ENCODE measurements at places on chromosomes 3 and 15. TPM values are rescaled to one million over a fixed set of nuclear protein-coding genes. Genes with fewer than 3 reads are reported as not detected.

NANOGP8 gene
- total RNA-seq: not detected

TRIM42 gene
- total RNA-seq: not detected

DNA sequence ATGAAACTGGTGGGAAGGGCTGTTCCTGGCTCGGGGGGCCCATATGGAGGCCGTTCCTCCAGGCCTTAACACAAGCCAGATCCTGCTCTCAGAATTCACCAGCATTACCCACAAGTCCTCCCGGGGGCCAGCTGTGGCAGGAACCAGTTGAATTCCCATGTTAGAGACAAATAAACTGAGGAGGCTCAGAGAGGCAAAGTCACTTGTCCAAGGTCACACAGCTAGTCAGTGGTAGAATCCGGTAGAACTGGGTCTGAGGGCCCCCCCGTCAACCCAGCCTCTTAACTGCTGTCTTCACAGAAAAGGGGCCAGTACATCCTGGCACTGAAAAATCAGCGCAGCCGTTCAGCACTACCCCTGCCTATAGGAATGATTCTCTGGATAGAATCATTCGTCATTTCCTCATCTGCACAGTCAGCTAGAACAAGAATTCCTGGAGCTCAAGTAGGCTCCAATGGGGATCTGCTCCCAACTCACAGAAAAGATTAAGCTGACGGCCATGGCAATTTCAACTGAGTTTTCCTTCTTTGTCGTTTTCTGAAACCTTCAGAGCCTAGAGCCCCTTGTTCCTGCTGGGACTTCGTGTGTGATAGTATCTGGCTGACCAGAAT, 12.2 kb upstream of the TSEN2 start:
- DNase-seq: no peak
- no peak overlapping the region for H3K4me3 ChIP-seq
- no peaks in the 10 kb centered on the region for H3K36me3 ChIP-seq
- no peaks in the 10 kb centered on the region for H3K27me3 ChIP-seq
- H3K27ac ChIP-seq: no peak overlapping the region

DNA sequence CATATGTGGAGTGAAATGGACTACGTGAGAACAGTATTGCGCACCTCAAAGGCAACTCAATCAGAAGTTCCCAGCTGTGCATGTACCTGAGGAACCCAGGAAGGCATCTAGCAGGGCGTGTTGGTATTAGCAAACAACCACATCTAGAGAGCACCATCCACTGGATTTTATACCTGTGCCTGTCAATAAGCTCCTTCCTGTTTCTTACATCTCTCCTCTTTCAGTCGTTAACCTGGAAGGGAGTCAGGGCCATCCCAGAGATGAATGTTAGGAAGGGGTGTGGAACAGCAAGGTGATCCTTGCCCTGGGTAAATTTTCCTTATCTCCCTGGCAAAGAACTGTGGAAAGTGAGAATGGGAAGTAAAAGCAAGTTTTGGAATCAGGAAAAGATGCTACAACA, 29.6 kb upstream of the CHMP2B start:
- H3K36me3 ChIP-seq: no peaks in the 10 kb centered on the region
- H3K27ac ChIP-seq: no peak overlapping the region
- no peaks in the 10 kb centered on the region for H3K4me1 ChIP-seq
- H3K4me3 ChIP-seq: no peak overlapping the region

TMC3 gene
- total RNA-seq: not detected

SEMA5B gene
- total RNA-seq: 0.24 TPM

GADL1 gene
- total RNA-seq: not detected

- H3K4me3 ChIP-seq: no peak overlapping the region
- H3K27me3 ChIP-seq: no peaks in the 10 kb centered on the region
- no peak for DNase-seq
- no peak overlapping the region for H3K27ac ChIP-seq
- no peaks in the 10 kb centered on the region for H3K36me3 ChIP-seq
- no peaks in the 10 kb centered on the region for H3K4me1 ChIP-seq
Observed at GRCh38 chr3:168156479-168156878, 60.8 kb upstream of the GOLIM4 start.

ARID3B gene
- 36.6 TPM for total RNA-seq

TGM5 gene
- total RNA-seq: not detected

- peak overlapping the region; percentile 83 for H3K27ac ChIP-seq
- peak; percentile 30 for DNase-seq
- peak overlapping the region; percentile 81 for H3K4me3 ChIP-seq
- H3K4me1 ChIP-seq: peaks cover 17% of the 10 kb centered on the region
Observed at GRCh38 chr3:32392536-32393302, 1.1 kb downstream of the CMTM7 start.

DNA sequence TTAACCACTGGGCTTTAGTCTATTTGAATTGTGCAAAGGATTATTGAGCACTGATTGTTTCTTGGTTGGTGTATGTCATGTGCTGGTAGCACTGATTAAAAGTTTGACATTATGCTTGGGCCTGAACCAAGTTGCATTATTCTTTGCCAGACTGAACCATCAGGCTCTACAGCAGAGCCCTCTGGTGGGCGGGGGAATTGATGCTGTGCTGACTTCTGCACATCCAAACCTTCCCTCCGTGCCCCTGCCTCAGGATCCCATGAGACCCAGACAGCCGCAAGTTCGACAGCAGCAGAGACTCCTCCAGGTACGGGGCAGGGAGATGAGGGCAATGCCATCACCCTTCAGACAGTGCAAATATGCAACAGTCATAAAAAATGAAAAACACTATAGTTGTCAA, 28.4 kb upstream of the P2RY12 start:
- no peak overlapping the region for H3K27ac ChIP-seq
- no peaks in the 10 kb centered on the region for H3K4me1 ChIP-seq
- no peaks in the 10 kb centered on the region for H3K36me3 ChIP-seq
- H3K27me3 ChIP-seq: no peaks in the 10 kb centered on the region

DNA sequence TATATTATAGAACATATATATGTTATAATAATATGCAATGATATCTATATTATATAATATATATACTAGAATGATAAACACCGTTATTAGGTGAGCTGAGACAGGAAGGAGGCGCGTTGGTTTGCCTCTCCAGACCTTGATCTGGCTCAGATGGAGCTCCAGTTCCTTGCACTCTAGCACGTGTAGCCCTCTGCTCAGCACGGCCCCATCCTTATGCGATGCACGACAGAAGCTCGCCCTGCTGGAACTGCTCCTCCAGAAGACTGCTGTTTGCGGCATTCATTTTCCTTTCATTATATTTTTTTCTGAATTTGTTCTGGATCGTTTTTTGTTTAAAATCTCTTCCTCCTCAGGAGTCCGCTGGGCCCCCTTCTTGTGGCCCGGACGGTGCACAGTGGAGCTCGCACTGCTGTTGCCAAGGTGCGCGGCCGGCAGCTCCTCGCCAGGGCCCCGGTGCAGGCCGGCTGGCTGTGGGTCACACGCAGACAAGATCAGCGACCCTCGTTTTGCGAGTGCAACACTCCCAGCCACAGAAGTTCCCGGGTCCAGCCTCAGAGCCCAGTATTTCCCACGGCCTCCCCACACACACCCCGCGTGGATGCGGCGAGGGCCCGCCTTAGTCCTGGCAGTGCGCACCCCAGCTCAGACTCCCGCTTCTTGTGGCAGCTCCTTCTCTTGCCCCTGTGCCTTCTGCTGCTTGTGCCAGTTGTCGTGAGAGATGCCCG, 112.2 kb downstream of the CHL1 start:
- no peak overlapping the region for H3K27ac ChIP-seq
- H3K4me1 ChIP-seq: no peaks in the 10 kb centered on the region
- H3K4me3 ChIP-seq: no peak overlapping the region
- DNase-seq: no peak
- H3K27me3 ChIP-seq: peaks cover 4% of the 10 kb centered on the region
- H3K36me3 ChIP-seq: no peaks in the 10 kb centered on the region

- no peaks in the 10 kb centered on the region for H3K4me1 ChIP-seq
- no peaks in the 10 kb centered on the region for H3K36me3 ChIP-seq
- no peak for DNase-seq
- H3K4me3 ChIP-seq: no peak overlapping the region
- H3K27me3 ChIP-seq: no peaks in the 10 kb centered on the region
Observed at GRCh38 chr3:172627057-172627809, 83.6 kb downstream of the NCEH1 start.

ALDH1A2 gene
- not detected for total RNA-seq

GABRG3 gene
- total RNA-seq: not detected

GRCh38 chr3:102124704-102125103, 275.4 kb downstream of the NFKBIZ start:
- no peaks in the 10 kb centered on the region for H3K36me3 ChIP-seq
- H3K4me1 ChIP-seq: peaks cover 2% of the 10 kb centered on the region
- DNase-seq: no peak
- H3K27me3 ChIP-seq: no peaks in the 10 kb centered on the region

DNA sequence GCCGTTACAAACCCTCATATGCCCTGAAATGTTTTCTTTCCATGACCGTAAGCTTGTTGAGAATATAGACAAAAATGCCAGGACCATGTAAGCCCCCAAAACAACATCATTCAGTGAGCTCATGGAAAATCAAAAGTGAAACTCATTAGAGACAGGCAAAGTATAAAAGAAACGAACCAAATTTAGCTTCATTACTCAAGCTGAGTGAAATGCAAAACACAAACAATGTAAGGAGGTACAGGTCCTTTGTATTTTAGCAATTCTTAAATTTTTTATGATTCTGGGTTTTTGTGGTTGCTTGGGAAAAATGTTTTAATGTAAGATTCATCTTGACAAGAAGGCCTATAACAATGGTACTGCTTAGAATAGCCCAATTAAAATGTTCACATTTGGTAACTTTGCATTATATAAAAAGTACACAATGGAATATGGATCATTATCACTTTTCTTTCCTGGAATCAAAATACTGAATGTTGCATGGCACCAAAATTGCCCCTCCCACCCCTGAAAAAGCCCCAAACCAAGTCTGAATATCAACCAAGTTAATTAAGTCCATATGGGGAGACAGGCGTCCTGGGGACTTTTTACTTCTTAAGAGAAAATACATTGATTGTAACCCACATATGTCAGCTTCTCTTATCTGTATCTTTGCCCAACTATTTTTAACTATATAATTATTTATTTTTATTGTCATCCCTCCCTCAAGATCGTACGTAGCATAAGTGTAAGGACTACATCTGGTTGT, 247.7 kb upstream of the CDIN1 start:
- no peak overlapping the region for H3K4me3 ChIP-seq
- DNase-seq: no peak
- no peak overlapping the region for H3K27ac ChIP-seq

DNA sequence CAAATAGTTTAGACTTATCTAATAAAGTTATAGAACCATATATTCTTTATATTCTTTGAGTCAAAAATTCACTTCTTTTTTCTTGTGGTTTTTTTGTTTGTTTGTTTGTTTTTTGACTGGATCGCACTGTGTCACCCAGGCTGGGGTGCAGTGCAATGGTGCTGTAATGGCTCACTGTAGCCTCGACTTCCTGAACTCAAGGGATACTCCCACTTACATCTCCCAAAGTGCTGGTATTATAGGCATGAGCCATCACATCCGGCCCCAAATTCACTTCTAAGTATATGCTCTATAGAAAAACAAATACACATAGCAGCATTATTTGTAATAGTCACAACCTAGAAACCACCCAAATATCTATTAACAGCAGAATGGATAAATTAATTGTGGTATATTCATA, 13.7 kb upstream of the SLTM start:
- no peak overlapping the region for H3K27ac ChIP-seq
- H3K36me3 ChIP-seq: no peaks in the 10 kb centered on the region
- no peak overlapping the region for H3K4me3 ChIP-seq
- no peaks in the 10 kb centered on the region for H3K4me1 ChIP-seq
- no peak for DNase-seq
- H3K27me3 ChIP-seq: no peaks in the 10 kb centered on the region

GRCh38 chr15:51793521-51794305, 35.7 kb upstream of the TMOD3 start:
- DNase-seq: no peak
- no peak overlapping the region for H3K4me3 ChIP-seq
- H3K27me3 ChIP-seq: no peaks in the 10 kb centered on the region
- no peaks in the 10 kb centered on the region for H3K36me3 ChIP-seq

DNA sequence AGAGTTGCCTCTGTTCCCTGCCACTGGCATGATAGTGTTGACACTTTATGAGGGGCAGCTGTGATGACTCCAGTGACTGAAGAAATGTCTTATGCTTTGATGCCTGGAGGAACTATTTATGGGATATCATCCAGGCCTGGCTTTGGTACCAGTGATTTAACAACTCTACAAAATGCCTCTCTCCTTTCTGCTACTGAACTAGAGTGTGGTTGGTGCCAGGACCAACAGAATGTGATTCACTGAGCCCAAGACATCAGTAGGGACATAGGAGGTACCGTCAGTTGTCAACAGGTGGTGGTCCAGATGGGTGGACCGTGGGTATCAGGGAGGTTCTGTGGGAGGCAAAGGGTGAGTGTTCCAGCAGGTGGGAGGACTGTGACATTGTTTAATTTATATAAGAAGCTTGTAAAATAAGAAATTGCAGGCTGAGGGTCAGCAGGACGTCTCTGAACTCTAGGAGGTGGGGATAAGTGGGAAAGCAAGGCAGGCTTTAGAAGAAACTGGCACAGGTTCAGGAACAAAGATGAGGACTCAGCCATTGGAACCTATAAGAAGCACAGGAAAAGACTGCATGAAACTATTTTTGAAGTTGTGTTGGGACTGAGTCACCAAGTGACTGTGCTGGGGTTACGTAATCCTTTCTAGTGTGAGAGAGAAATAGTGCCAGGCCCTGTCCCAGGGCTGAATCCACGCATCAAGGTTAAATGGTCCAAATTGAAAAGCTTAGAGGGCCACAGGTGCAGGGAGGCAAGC, 28.5 kb upstream of the SLC7A14 start:
- no peak overlapping the region for H3K4me3 ChIP-seq
- no peak overlapping the region for H3K27ac ChIP-seq
- H3K36me3 ChIP-seq: no peaks in the 10 kb centered on the region

MINDY2 gene
- total RNA-seq: 10.4 TPM

GRCh38 chr15:68051907-68052306, 2.2 kb upstream of the PIAS1 start:
- no peaks in the 10 kb centered on the region for H3K27me3 ChIP-seq
- peaks cover 11% of the 10 kb centered on the region for H3K36me3 ChIP-seq
- peaks cover 17% of the 10 kb centered on the region for H3K4me1 ChIP-seq
- no peak overlapping the region for H3K4me3 ChIP-seq
- no peak overlapping the region for H3K27ac ChIP-seq

ARHGEF26 gene
- total RNA-seq: not detected

ATP8B4 gene
- 25.4 TPM for total RNA-seq

DNA sequence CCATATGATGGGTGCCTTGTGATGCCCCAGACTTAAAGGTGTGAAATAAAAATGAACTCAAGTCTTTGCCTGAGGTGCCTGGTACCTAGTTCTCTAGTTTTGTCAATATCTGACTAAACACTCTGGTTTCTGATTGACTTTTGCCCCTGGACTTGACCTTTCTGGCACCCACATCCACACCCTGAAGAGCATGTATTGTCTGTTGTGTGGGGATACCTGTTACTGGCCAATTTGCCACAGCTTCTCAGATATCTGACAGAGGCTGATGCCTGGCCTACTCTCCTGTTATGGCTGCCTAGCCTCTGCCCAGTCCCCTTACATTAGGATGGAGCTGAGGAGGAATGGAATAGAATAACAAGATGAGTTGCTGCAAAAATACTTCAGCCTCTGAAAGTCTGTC, 3.6 kb downstream of the ZBTB38 start:
- DNase-seq: no peak
- no peaks in the 10 kb centered on the region for H3K36me3 ChIP-seq
- H3K4me3 ChIP-seq: no peak overlapping the region
- H3K27me3 ChIP-seq: no peaks in the 10 kb centered on the region

GRCh38 chr15:38705436-38706219, 141.0 kb upstream of the RASGRP1 start:
- no peaks in the 10 kb centered on the region for H3K4me1 ChIP-seq
- H3K27me3 ChIP-seq: no peaks in the 10 kb centered on the region
- DNase-seq: no peak
- no peak overlapping the region for H3K27ac ChIP-seq
- no peak overlapping the region for H3K4me3 ChIP-seq

GALNT15 gene
- total RNA-seq: not detected
